ENCODE measurements at places on chromosomes 5 and 9.

GRCh38 chr5:112968411-112969106 lies 8.0 kb upstream of the DCP2 start:
- DNase-seq: no peak

DNA sequence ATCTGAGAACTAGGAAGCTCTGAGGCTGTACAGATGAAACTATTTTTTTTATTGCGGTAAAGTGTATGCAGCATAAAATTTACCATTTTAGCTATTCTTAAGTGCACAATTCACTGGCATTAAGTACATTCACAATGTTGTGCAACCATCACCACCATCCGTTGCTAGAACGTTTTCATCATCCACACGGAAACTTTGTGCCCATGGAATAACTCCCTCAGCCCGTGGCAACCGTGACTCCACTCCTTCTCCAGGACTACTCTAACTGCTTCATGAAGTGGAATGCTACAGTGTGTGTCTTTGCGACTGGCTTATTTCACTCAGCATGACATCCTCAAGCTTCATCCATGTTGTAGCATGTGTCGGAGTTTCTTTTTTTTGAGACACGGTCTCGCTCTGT lies 57.1 kb downstream of the COL23A1 start:
- no peak for DNase-seq

- no peak for DNase-seq
Measured at GRCh38 chr9:74355107-74355506, 142.0 kb upstream of the RORB start.

DNA sequence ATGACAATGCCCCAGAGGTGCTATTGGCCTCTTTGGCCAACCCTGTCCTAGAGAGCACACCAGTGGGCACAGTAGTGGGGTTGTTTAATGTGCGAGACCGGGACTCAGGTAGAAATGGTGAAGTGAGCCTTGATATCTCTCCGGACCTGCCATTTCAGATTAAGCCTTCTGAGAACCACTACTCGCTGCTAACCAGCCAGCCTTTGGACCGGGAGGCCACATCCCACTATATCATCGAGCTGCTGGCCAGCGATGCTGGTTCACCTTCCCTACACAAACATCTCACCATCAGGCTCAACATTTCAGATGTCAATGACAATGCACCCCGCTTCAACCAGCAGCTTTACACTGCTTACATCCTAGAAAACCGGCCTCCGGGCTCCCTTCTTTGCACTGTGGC lies 1.4 kb downstream of the PCDHGC5 start:
- DNase-seq: no peak

DNA sequence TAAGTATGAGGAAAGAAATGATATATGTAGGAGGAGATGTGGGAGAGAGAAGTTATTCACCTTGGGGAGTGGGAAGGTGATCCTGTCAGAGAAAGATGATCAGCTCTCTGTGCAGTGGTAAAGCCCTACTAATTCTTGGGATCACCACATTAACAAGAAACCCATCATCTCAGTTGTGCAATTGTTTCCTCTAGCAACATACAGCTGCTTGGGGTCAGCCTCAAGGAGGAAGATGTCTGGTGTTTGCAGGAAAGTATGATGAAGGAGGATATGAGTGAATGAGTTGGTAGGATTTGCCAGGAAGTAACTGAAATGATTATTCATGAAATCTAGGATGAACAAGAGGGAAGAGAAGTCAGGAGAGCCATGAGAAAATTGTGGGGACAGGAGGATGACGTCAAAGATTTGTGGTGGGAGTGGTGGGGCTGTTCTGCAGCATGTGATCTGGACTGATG lies 50.1 kb downstream of the TNFSF8 start:
- no peak for DNase-seq

- DNase-seq: no peak
Measured at GRCh38 chr5:112238473-112238872, 180.6 kb downstream of the EPB41L4A start.

DNA sequence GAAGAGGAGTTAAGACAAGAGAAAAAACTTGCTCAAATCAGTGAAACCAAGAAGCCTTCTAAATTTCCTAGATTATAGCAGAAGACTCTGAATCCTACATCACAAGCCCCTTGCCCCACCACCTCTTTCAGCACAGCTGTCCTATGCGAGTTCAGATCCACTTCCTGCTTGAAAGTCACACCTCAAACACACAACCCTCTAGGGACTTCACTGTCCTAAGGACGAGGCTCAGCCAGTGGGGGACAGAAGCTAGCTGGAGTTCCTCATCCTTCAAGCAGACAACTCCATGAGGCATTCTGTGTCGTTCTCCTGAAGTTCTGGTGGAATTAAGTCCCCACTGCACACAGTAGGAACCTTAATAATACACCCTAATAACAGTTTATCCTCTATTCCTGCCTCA lies 44.3 kb downstream of the NRG2 start:
- no peak for DNase-seq

DNA sequence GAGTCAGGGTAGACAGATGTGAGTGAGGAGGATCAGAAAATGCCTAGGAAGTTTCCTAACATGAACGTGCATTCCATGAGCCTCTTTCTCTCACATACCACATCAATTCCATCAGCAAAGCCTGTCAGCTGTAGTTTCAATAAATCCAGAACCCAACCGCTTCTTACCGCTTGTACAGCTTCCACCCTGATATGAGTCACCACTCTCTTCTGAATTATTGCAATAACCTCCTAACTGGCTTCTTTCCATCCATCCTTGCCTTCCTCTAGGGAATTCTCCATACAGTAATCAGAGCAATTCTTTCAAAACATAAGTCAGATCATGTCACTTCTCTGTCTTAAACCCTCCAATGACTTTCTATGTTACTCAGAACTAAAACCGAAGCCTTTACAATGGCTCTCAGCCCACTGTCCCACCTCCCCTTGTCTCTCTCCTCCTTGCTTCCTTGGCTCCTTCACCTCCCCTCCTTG lies 8.1 kb upstream of the RAD23B start:
- no peak for DNase-seq

- no peak for DNase-seq
Measured at GRCh38 chr5:78550891-78551290, 97.7 kb downstream of the LHFPL2 start.

DNA sequence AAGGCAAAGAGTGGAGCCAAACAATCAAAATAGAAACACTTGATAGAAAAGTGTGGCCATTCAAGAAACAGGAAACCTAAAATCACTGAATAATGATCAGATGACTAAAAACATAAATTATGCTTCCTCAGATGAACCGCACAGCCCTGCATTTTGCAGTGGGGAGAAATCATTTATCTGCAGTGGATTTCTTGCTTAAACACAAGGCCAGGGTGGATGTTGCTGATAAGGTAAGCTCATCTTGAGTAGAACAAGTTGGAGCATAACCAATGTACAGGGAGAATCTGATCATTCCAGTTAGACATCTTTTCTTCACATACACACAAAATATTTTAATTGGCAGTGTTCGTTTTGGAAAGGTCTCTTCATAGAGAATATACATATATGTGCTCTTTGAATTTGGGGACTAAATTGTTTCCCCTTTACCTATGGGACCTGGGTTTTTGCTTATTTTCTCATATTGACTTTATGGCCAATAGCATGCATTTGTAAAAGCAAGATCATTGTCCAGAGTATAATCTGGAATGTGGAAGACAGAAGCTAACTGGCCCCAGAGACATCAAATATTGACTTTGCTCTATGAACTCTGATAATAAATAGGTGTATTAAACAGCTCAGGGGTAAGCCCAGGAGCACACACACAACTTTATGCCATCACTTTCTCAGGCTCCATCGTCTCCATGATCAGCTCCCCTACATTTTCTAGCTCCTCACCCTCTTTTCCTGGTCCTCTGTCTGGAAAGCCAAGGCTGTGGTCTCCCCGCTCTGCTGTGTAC lies 9.1 kb downstream of the ANKDD1B start:
- no peak for DNase-seq

GRCh38 chr5:124080256-124080655 lies 568.3 kb downstream of the CSNK1G3 start:
- DNase-seq: no peak

DNA sequence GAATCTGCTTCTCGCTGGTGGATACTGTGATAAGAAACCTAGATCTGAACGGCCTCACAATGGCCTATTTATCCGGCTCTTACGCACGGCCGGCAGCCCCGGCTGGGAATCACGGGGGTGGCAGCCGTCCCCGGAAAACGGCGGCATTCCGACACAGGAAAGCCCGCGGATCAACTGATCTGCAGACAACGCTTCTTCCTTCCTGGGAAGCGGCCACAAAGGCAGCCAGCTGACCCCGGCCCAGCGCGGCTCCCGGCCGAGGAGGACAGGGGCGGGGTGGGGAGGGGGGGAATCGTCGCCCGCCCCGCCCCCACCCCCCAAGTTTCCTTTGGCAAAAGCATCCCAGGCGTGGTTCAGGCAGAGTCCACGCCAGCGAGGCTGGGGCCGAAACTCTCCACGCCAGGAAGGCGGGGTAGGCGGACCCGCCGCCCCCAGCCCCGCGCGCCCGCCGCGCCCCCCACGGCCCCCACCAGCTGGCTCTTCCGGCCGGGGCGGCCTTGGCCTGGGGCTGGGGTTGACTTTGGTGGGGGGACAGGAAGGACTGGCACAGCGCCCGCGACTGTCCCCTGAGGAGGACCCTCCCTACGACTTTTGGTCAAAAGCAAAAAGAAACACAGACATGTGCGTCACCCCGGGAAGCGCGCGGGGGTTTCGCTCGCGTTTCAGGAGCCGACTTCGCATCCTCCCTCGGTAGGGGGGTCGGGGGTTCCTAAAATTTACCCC lies 247.7 kb upstream of the ANKRD55 start:
- peak; percentile 27 for DNase-seq

DNA sequence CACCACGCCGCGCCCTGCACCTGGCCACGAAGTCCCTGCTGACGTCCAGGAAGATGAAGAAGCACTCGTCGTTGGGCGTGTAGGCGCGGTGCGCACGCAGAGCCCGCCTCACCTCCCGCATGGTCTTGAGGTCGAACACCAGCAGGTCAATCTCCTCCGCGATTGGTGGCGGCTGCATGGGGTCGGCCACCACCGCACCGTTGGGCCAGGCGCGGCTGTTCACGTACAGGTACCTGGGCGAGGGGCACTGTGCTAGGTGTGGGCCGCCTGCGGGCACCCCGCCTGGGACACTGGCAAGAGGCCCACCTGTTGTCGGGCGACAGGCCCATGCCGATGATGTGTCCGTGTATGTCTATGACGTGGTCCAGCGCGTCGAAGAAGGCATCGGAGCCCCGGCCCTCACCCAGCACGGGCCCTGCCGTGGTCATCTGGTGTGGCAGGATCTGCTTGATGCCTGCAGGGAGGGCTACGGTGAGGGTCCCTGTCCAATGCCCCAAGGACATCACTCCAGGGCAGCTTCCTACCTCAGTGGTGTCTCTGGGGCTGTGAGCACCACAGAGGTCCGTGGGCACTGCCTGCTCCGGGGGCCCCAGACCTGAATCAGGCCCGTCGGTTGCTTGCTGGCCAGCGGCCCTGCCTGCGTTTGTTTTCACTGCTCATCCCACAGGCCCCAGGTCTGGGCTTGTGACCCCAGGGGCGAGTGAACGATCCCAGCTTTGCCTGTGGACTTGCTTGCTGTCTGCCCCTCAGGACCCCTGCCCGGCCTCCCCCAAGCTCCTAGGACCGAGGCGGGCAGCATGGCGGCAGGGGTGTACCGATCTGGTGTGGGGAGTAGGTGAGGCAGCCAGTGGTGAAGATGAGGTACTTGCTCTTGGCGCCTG lies 3.1 kb downstream of the FBXW5 start:
- no peak for DNase-seq

- no peak for DNase-seq
Measured at GRCh38 chr9:112433499-112434392, 52.9 kb upstream of the KIAA1958 start.

- DNase-seq: no peak
Measured at GRCh38 chr9:127104581-127105311, 17.7 kb downstream of the ANGPTL2 start.

DNA sequence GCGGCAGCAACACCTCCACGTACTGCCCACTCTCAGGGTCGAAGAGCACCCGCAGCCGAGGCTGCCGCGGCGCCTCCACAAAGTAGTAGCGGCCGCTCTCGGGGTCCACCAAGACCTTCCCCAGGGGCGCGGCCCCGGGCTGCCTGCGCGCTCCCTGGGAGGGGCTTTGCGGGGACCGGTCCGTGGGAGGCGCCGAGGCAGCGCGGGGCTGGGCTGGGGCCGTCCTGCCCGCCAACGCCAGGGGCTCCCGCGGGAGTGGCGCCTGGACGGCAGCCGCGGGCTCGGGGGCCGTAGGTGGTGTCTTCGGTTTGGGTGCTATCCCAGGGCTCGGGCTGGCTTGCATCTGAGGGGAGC lies 2.6 kb upstream of the MZB1 start:
- DNase-seq: no peak

DNA sequence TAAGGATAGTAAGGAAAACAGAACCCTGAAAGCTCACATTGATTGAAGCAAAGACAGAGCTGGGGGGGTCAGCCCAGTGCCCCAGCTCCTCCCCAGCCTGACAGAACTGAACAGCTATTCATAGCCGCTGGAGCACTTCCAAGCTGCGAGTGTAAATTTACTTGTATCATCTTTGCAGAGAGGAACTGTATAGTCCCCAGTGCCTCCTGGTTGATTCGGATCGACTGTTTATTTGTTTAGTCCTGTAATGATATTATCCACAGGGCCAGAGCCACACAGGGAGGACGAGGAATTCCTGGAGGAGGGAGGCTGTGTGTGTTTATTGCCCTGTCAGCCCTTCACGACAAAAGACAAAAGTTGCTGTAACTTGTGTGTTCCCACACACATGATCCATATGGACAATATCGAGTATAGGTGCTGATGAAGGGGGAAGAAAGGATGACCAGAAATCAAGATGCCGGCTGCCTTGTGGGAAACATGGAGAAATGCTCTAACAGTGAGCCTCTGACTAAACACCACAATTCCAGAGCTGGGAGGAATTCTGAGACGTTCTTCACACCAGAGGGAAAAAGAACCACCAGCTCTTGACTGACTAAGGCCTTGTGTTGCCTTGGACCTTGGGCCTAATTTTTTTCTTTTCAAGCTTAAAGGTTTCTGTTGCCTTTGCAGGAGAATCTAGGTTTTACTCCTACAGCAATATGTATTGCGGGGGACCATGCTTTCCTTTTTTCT lies 31.1 kb downstream of the FOXD1 start:
- DNase-seq: no peak

- no peak for DNase-seq
Measured at GRCh38 chr5:151695464-151695863, 8.7 kb upstream of the SPARC start.

DNA sequence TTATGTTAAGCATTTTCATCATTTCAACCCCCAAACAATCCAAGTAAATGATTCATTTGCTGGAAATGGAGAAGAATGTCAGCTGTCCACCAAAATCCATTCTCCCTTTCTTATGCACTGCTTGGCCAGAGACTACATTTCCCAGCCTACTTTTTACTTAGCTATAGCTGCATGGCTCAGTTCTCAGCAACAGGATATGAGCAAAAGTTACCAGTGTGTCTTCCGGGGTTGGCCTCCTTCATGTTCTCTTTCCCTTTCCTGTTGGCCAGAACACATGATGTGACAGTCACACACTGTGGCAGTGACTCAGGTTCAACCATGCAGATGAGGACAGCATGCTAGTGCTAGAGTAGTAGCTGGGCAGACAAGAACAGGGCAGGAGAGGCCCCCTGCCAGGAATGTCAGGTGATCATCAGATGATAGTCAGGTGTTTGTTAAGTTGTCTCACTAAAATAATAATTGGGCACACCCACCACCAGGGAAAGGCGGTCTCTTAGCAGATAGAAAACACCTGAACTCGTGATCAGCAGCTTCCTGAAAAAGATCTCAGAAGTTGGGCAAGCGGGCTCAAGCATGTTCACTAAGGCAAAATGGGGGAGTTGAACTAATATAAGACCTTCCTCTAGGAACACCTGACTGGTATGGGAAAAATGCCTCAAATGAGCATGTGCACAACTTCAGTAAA lies 12.2 kb downstream of the GPR150 start:
- peak; percentile 62 for DNase-seq

Data from activated CD4-positive, alpha-beta T cell treated with anti-CD3 and anti-CD28 coated beads, Interleukin-2, amount 50 U/mL, for 4 hours (primary cell).